ENCODE measurements at places on chromosomes 5 and 9. TPM values are rescaled to one million over a fixed set of nuclear protein-coding genes. Genes with fewer than 3 reads are reported as not detected.

DNA sequence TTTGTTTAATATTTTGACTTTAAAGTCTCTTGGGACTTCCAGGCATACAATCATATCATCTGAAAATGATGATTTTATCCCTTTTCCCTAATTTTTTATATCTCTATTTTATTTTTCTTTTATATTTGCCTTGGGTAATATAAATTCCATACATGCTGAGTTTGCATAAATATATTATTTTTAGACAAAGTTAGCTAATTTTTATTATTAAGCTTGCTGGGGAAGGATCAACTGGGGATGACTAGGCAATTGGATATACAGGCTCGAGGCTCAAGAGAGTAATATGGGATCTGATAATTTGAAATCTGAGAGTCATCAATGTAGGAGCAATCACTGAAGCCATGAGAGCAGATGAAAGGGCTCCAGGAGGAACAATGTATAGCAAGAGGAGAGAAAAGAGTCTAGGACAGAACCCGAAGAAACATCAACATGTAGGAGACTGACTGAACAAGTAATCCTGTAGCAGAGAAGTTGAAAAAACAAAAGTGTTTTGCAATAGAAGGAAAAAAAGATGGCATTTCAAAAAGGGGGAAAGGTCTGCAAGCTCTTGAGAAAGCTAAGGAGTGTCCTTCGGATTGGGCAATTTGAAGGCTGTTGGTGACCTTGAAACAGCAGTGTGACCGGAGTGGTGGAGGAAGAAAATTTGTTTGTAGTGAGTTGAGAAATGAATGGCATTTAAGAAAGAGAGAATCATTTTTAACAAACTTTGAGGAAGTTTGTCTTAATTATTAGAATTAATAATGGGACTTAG, 17.0 kb upstream of the RHOBTB3 start:
- no peak for DNase-seq

TMEM171 gene
- polyA plus RNA-seq: 5.2 TPM

PCDHB13 gene
- polyA plus RNA-seq: 9.3 TPM

PTGS1 gene
- polyA plus RNA-seq: 3.8 TPM

DNA sequence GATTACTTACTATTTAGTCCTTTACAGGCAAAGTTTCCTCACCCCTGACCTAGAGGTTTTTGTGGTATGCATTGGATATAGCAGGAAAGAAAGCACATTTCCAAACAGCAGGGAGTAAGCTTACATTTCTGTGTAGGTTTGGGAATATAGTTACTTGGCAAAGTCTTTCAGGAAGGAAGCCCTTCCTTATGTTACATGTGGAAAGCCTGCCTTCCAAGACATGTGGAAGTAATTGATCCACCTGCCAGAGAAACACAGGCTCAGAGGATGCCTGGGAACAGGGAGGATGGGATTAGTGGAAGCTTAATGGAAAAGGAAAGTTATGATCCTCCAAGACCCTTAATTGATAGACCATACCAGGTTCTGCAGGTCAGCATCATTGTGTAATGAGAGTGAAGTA, 87.3 kb upstream of the PPP1R2B start:
- no peak for DNase-seq

FNBP1 gene
- 57.8 TPM for polyA plus RNA-seq

DNA sequence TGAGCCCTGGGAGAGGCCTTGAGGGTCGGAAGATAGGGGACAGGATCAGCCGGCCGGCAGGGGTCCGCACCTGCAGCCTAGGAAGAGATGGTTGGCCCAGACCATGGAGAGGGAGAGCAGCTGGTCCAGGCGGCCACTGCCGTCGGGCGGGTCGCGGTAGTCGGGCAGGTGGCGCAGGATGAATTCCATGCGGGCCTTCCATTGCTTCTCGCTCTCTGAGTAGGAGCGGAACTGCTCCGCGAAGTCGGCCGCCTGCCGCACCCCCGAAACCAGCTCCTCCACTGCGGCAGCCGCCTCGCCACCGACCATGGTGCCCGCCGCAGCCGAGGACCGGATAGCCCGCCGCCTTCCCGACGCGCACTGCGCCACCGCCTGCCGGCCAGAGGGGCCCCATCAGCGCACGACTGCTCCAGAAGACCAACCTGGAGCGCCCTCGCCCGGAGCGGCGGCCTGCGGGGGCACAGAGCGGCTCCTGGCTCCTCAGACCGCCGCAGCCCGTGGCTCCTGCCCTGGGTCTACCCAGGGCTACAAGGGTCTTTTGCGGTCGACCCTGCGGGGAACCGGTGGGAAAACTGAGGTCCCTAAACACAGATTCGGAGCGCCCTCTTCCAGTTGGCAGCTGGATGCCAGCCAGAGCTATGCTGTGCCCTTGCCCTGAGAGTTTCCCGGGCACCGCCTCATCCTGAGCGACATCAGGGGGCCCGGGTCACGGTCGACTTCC, at the start of gene CDKN2AIPNL:
Gene CDKN2AIPNL, minus strand, starts transcription at position 336 of the 721 bp plus-strand sequence. Its CDS starts 27 bp downstream, at position 309.
- peak; percentile 85 for DNase-seq

DNA sequence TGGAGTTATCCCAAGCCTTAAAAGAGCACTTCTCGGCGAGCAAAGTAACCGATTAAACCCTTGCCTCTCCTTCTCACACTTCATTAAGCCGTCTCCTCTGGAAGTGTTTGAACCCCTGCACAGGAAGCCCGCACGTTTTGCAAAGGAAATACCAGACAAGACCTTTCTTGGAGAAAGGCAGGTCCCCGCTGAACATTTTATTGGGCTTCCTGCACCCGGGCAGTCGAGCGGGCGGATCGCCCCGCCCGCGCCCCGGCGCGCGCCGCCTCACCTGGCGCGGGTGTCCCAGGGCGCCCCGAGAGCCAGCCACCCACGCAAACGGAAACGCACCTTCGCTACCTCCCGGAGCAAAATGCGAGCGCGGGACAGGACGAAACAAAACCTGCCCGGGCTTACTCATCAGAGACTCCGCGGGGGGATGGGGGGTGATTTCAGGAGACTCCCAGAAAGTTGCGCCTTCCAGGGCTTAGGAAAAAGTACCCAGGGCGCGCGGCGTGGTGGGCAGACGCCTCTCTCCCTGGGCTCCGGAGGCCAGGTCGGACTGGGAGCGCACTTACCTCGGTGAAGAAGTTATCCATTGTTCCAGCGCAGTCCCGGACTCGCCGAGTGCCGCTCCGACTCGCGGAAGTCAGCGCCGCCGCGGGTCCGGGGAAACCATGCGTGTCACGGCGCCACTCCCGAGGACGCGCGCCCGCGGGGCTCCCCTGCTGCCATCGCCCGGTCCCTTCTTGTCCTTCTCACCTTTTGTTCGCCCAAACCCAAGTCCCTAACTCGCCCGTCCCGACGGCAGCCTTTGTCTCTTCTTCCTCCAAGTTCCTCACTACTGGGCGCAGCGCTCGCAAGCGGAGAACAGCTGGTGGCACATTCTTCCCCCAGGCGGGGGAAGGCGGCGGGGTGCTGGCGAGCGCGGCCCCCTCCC, 598 bp downstream of the MYO10 start:
- peak; percentile 52 for DNase-seq

GRCh38 chr5:179912386-179912785, 4.7 kb upstream of the TBC1D9B start:
- no peak for DNase-seq

- DNase-seq: no peak
Measured at GRCh38 chr5:102858808-102859207, 103.7 kb downstream of the PAM start.

DNA sequence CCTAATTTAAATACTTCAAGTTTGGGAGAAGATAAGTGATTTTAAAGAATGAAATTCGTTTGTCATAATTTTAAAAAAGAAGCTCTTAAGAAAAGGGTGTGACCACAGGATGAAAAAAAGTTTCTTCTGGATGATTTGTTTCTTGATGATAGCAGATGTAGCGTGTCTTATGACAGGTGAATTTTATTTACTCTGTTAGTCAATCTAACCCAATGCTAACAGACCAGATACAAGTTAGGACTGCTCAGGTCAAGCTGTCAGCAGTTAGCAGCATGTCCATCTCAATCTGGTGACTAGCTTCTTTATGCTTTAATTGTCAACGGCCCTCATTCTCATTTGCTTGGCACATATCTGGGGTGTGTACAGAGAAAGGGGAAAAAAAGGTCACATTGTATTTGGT, 456.0 kb downstream of the BNC2 start:
- DNase-seq: no peak

LHX2 gene
- polyA plus RNA-seq: 0.28 TPM

DNA sequence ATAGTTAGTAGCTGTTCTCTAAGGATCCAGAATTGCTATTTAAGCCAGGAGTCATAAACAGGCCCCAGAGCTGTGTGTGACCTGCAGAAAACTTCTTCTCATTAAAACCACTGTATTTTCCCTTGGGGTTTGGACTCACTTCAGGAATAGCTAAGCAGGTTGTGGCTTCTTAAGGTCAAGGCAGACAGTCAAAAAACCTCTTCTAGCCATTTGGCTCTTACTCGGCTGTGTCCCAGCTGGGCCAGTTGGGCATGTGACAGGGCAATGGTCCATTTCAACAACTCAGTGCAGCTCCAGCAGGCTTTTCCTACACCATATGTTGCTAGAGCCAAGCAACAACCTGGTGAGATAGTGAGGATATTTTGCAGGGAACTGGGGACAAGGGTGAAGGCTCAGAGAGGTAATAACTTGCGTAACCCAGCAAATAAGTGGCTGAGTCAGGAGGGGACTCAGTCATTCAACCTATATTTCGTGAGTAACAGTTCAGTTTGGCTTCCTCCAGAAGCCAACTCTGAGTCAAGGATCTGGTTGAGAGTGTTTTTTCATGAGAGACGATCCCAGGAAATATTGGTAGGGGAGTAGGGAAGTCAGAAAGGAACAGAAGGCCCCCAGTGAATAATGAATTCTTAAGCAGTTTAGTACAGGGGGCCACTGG, 115.4 kb upstream of the PPP2R2B start:
- DNase-seq: no peak

CCL28 gene
- 4.2 TPM for polyA plus RNA-seq

DNA sequence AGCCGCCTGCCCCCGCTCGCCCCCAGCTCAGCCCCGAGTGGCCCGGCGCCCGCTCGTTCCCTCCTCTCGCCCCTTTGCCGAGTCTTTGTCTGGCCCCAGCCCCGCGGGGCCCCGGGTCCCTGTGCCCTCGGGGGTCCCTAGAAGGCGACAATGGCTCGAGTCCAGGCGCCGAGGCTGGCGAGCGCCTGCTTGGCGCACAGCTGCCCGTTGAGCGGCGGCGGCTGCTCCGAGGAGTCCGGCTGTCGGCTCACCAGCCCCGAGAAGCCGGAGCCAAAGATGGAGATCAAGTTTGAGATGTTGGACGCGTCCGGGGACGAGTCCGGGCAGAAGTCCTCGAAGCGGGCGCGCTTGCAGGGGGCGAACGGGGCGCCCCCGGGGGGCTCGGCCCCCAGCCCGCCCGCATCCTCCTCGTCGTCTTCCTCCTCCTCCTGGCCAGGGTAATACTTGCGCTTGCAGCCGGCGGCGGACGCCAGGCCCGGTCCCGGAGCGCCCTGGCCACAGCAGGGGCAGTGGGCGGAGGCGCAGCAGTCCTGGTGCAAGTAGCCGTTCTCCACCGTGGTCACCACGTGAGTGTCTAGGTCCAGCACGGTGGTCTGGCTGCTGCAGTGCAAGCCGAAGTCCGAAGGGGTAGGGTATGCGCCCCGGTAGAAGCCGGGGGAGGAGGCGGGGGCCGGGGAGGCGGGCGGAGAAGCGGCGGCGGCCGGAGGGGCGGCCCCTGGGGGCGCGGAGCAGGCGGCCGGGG, 1.2 kb downstream of the IER5L start:
- no peak for DNase-seq

DNA sequence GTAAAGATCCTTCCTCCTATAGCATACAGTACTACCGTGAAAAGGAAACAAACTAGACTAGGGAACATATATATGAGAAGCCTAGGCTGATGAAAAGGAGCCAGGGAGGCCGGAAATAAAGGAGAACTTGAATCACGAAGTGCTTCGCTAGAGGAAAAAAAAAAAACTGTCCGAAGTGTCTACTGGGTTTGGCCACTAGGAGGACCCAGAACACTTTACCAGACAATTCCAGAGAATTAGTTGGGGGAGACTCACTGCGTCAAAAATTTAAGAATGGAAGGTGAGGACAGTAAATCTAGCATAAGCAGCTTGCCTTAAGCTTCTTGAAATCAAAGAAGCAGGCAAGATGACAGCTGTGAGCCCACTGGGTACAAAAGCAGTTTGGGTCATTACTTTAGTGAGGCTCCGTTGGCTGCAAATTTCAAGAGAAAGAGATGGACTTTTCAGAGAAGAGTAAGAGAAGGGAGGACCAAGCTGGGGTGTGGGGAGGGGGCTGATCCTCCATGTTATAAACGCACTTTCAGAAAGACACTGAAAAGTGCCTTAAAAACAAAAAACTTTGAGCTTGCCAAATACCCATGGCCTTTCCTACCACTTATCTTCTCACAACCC, 47.4 kb downstream of the P4HA2 start:
- DNase-seq: peak; percentile 31

PCDHA10 gene
- polyA plus RNA-seq: 0.62 TPM

GRCh38 chr9:6052293-6052919, 37.0 kb upstream of the RANBP6 start:
- no peak for DNase-seq

DNA sequence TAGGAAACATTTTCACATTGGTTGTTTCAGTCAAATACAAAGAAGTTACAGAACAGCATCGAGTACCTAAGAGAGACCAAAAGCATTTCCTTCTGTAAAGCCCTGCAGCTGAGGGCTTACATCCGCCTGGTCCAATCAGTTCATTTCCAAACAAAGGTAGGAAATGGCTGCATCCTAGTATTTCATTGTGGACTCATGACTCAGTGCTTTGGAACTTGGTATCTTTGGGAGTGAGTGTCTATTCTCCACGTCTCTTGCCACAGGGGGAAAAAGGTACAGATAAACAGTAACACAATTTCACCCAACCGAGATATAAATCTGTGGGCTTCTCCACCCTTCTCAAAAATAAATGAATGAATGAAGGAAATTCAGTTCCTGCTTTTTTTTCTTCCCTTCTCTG, 75.4 kb downstream of the NFIB start:
- DNase-seq: no peak

TSSK1B gene
- 0.12 TPM for polyA plus RNA-seq
